ENCODE measurements at places on chromosomes 13 and 19.
A peak's percentile ranks its signal among the peaks of the same experiment; 100 is the strongest.

DNA sequence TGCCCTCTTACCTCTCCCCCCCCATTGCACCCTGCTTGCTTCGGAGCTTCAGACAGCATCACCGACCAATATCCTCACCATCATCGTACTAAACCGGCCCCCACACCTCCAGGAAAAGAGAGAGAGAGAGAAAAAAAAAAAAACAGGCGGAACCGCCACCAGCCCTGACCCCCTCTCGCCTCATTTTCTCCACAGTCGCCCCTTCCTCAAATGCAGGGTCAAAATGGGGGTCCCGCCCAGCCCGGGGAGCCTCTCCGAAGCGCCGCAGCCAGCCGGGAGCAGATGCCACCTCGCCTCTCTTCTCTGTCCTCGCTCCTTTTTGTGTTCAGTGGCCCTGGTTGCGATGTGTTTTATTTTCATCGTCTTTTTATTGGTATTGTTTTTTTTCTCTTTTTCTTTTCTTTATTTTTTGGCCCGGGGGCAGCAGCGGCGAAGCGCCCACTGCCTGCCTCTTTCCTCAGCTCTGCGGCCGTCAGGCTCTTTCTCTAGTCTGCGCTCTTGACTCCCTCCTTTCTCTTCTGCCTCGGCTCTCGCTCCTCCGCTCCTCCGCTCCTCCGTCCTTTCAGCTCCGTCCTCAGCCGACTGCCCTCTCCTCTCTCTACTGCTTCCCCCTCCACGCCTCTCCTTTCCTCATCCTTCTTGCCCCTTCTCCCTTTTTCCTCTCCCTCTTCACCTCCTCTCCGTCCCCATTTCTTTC lies 41.4 kb downstream of the DEDD2 start:
- no peak overlapping the region for H3K27ac ChIP-seq
- peak overlapping the region; percentile 29 for H3K4me3 ChIP-seq
- H3K36me3 ChIP-seq: no peaks in the 10 kb centered on the region
- H3K27me3 ChIP-seq: peaks cover 43% of the 10 kb centered on the region
- no peak for DNase-seq

- H3K36me3 ChIP-seq: no peaks in the 10 kb centered on the region
- DNase-seq: no peak
- H3K27ac ChIP-seq: no peak overlapping the region
- H3K4me1 ChIP-seq: peaks cover 42% of the 10 kb centered on the region
Observed at GRCh38 chr13:38415233-38415632, 65.6 kb downstream of the UFM1 start.

DNA sequence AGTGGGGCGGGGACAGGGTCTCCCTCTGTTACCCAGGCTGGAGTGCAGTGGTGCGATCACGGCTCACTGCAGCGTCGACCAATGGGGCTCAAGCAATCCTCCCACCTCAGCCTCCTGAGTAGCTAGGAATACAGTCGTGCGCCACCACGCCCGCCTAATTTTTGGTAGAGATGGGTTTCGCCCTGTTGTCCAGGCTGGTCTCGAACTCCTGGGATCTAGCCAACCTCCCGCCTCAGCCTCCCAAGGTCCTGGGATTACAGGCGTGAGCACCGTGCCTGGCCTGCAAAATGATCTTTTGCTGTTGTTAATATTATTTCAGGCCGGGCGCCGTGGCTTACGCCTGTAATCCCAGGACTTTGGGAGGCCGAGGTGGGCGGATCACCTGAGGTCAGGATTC lies 621 bp upstream of the TGDS start:
- H3K27ac ChIP-seq: no peak overlapping the region
- peak overlapping the region; percentile 64 for H3K4me3 ChIP-seq
- H3K4me1 ChIP-seq: peaks cover 6% of the 10 kb centered on the region
- no peak for DNase-seq

DNA sequence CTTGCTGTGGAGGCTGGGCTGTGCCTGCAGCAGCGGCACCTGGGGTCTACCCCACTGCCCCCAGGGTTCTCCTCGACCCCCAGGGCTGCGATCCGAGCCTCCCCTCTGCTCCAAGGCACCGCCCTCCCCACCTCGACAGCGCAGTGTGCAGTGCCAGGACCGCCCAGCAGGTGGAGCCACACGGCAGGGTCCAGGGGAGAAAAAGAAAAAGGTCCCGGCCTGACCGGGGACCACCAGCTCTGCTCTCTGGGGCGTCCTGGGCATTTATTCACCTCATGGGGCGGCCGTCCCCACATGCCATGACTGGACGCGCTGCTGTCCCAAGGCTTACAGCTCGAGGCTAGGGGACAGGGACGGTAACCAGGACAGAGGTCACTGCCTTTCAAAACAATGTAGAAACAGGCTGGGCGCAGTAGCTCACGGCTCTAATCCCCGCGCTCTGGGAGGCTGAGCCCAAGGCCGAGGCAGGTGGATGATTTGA lies 10.6 kb downstream of the REXO1 start:
- H3K27me3 ChIP-seq: no peaks in the 10 kb centered on the region
- DNase-seq: no peak
- H3K4me3 ChIP-seq: no peak overlapping the region
- peaks cover 5% of the 10 kb centered on the region for H3K36me3 ChIP-seq
- H3K4me1 ChIP-seq: no peaks in the 10 kb centered on the region

- peaks cover 19% of the 10 kb centered on the region for H3K4me1 ChIP-seq
- no peak overlapping the region for H3K4me3 ChIP-seq
- peak; percentile 63 for DNase-seq
- no peaks in the 10 kb centered on the region for H3K36me3 ChIP-seq
- no peaks in the 10 kb centered on the region for H3K27me3 ChIP-seq
- H3K27ac ChIP-seq: peak overlapping the region; percentile 94
Observed at GRCh38 chr13:31767175-31767900, 28.0 kb downstream of the RXFP2 start.

DNA sequence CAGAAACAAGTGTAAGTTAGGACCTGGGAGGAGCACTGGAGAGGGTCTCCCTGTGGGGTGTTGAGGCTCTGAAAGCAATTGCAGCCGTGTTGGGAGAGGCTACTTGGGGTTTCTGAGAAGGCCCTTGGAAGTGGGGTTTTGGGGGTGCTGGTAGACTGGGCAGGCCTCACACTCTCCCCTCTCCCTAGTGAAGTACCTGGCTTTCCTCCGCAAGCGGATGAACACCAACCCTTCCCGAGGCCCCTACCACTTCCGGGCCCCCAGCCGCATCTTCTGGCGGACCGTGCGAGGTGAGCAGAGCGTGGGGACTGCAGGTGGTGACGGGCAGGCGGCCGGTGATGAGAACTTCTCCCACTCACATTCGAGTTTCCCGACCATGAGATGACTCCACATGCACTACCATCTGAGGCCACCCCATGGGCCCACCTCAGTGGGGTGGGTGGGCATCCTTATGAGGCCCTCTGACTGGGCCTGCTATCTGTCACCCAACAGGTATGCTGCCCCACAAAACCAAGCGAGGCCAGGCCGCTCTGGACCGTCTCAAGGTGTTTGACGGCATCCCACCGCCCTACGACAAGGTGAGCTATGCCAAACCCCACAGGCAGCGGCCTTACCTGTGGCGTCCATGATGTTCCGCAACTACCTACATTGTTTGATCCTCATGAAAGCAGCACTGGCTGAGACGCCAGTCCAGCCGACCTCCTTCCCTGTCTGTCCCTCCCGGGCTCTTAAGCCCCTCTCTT lies 3.0 kb downstream of the RPL13A start:
- no peaks in the 10 kb centered on the region for H3K27me3 ChIP-seq
- no peaks in the 10 kb centered on the region for H3K4me1 ChIP-seq
- DNase-seq: no peak
- H3K27ac ChIP-seq: peak overlapping the region; percentile 89
- no peak overlapping the region for H3K4me3 ChIP-seq

GRCh38 chr13:72005455-72005854 lies 138.5 kb upstream of the DACH1 start:
- no peak overlapping the region for H3K4me3 ChIP-seq
- DNase-seq: no peak
- H3K27ac ChIP-seq: no peak overlapping the region
- H3K4me1 ChIP-seq: no peaks in the 10 kb centered on the region
